Epithelial cell of umbilical artery (primary cell): ENCODE measurements at places on chromosomes 1 and 21. TPM values are rescaled to one million over a fixed set of nuclear protein-coding genes. Genes with fewer than 3 reads are reported as not detected.

The EXTL1 gene
- total RNA-seq = under 0.01 TPM in 1 of 2 replicates, not detected in the other

The NFASC gene
- under 0.01 and 0.46 TPM in 2 replicates for total RNA-seq

The ESPN gene
- total RNA-seq = 0.30 and 1.3 TPM in 2 replicates

The RNF115 gene
- 10.4 and 12.3 TPM in 2 replicates for total RNA-seq

The SHISAL2A gene
- not detected in 2 replicates for total RNA-seq

The SRSF4 gene
- total RNA-seq = 40.9 and 57.9 TPM in 2 replicates
